Anterior cingulate cortex (tissue), 58 donors: ENCODE measurements at places on chromosomes 6 and 20.

GRCh38 chr20:62360854-62361798, 6.0 kb downstream of the LAMA5 start:
- DNase-seq = no peak

DNA sequence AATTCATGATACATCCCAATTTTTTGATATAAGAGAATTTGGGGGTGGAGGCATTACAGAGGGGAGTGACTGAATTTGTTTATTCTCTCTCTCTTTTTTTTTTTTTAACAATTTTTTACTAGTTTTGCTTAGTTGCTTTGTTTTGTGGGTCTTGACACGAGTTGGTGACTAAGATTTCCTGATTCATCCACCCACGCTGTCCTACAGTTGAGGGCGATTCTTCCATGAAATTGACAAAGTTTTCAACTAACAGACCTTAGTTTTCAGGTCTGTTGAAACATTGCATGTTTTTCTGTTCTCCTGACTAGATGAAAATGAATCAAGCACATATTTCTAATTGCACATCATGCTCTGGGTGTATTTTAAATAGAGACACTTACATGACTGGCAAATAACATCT, 613.8 kb downstream of the TFAP2B start:
- no peak for DNase-seq

DNA sequence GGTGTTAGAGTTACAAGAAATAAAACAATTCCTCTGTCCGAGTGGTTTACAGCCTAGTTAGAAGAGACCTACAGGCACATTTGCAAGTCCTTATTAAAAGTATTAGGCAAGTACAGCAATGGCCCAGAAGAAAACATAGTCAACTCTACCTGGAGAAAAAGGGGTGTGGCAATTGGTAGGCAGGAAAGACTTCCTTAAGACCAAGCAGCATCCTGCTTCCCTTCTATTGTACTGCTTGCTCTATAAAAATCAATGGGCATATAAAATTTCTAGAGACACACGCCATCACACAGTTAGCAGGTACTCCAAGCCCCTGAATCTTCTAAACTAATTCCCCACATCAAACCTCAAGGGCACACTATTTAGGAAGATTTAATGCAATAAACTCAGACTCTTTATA, 185.6 kb downstream of the ATXN1 start:
- DNase-seq = no peak

GRCh38 chr6:36063318-36064060, 35.9 kb downstream of the MAPK14 start:
- DNase-seq = no peak

DNA sequence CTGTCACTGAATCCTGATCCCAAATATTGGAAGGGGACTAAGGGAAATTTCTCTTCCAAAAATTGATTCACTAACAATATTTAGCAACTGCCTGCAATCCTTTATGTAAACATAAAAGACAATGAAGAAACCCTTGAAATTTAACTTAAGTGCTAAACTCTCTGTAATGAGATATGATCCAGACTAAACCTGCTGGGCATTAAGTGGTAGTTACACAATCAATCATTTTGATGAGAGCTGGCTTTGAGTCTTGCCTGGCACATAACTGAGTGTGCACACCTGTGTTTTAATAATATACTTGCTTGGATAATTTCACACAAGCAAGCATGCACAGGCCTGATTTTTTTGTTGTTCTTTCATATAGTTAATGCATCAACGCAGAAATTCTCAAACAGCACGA, 9.8 kb upstream of the ZFP64 start:
- DNase-seq = no peak
